Lower leg skin (tissue), 4 donors: ENCODE measurements at places on chromosomes 12 and 14. TPM values are rescaled to one million over a fixed set of nuclear protein-coding genes. Genes with fewer than 3 reads are reported as not detected.
A peak's percentile ranks its signal among the peaks of the same experiment; 100 is the strongest.

Gene ADAMTS20
- total RNA-seq = not detected

Gene TMEM30B
- total RNA-seq = 25.1 TPM

Gene P2RX2
- not detected for total RNA-seq

Gene KLRK1
- total RNA-seq = not detected

Gene TGM1
- 261 TPM for total RNA-seq

Gene CLEC7A
- total RNA-seq = 4.8 TPM

Gene TBX3
- total RNA-seq = 43.8 TPM

Gene RAB35
- 34.7 TPM for total RNA-seq

Gene SMIM41
- total RNA-seq = not detected

Gene MIS18BP1
- total RNA-seq = 25.4 TPM

DNA sequence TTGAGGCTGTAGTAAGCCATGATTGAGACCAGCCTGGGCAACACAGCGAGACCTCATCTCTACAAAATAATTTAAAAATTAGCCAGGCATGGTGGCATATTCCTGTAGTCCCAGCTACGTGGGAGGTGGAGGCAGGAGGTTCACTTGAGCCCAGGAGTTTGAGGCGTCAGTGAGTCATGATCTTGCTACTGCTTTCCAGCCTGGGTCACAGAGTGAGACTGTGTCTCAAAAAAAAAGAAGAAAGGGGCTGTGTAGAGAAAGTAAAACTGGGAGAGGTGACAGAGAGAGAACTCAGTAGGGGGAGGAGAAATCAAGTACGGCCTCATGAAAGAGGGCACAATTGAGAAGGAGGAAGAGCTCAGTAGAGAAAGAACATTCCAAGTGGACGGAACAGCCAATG is 12.4 kb downstream of the TECPR2 start:
- no peak for DNase-seq

DNA sequence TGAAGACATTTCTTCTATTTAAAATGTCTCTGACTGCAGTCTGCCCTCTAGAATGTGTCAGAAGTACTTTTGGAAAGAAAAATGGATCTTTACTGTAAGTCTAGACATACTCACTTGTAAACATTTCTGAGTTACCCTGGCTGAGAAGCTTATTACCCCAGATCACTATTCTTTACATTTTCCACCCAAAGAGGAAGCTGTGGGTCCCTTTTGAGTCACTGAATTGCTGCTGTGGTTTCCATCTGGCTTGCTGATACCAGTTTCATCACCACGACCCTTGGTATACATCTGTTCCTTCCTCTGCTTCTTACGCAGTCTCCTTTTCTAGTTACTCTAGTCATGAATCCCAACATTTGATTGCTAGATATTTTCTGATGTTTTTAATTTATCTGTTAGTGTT is 20.2 kb upstream of the CLEC4D start:
- no peak for DNase-seq

DNA sequence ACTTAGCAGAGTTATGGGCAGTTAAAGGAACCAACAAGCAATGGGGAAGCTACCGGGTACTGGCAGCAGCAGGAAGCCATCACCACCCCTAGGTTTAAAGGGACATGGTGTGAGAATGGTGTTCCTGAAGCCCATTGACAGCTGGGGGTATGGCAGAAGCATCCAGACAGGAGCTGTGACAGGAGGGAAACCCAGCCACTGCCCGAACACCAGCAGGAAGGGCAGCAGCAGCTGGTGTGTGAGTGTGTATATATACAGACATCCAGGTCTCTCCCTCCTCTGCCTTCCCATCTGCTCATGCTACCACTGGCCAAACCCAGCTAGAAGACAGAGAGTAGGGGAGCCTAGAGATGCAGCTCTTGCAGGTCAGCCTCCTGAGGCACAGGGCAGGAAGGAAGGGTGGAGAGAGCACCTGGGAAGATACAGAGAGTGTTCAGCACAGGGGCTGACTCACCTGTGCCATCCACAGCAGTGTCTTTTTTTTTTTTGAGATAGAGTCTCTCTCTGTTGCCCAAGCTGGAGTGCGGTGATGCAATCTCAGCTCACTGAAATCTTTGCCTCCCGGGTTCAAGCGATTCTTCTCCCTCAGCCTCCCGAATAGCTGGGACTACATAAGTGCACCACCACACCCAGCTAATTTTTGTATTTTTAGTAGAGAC is 9.2 kb upstream of the ADCK1 start:
- no peak for DNase-seq

GRCh38 chr12:92041742-92042141 is 103.9 kb downstream of the BTG1 start:
- DNase-seq = no peak

DNA sequence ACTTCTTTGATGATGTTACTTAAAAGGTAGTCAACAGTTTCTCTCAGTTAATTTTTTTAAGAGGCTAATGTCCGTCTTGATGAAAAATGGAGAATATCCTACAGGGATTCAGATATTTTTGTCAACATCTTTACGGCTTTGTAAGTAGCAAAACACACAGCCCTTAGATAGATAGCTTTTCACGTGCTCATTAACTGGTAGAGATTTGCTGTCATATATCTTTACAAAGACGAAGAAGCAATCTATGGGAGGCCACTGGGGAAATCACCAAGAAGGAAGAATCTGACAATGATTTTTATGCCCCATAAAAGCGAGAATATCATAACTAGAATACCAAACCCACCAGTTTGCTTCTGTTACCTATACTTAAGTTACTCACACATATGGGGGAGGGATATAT is 121.2 kb downstream of the SLC2A13 start:
- no peak for DNase-seq

DNA sequence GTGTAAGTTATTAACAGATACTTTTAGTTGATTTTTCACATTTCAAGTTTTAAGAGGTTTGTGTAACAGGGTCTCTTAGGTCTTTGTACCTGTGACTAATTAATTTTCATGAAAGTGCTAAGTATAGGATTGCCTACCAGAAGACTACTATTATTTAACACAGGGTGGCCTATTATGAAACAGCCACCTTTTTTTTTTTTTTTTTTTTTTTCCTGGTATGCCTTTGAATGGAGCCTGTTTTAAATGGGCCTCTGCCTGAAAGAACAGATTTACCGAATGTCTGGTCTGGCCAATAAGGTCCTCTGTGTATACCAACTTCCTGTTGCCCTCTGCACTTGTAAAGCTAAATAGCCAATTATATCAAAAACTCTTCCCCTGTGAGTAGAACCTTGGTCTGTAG is 62.5 kb downstream of the SLC38A6 start:
- DNase-seq = no peak

GRCh38 chr12:19242581-19242980 is 113.0 kb downstream of the PLEKHA5 start:
- no peak for DNase-seq

GRCh38 chr14:85471744-85472143 is 58.2 kb upstream of the FLRT2 start:
- DNase-seq = no peak

DNA sequence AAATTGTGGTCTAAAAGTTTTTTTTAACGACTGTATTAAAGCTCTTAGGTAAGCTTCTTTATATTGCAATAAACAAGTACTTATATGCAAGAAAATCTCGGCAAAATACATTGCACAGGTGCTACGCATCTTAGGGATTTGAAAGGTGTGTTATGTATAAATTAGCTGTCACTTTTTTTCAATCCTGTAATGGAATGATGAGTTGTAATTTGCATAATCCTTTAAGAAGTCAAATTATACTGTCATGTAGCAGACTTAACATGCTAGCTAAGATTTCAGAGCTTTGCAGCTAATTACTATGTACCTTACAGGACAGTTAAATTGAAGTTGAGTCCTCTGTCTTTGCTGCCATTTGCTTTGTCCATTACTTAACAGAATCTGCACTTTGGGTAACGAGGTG is 117.5 kb downstream of the NPAS3 start:
- DNase-seq = no peak

DNA sequence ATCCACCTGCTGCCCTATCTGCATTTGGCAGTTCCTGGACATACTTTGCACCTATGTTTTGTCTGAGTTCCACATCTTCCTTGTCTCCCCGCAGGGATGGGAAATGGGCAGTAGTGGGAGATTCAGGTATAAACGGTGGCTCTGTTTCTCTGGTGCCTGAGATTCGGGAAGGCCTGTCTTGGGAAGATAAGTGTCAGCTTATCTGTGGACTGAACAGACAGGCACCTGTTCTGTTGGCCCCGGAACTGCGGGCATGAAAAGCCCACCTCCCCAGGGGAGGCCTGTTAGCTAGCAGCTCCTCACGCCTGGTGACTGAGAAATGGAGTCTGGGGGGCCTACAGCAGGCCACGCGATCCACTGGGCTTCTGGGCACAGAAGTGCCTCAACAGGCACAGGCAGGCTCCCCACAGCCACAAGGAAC is 5.8 kb downstream of the PHB2 start:
- DNase-seq = no peak

DNA sequence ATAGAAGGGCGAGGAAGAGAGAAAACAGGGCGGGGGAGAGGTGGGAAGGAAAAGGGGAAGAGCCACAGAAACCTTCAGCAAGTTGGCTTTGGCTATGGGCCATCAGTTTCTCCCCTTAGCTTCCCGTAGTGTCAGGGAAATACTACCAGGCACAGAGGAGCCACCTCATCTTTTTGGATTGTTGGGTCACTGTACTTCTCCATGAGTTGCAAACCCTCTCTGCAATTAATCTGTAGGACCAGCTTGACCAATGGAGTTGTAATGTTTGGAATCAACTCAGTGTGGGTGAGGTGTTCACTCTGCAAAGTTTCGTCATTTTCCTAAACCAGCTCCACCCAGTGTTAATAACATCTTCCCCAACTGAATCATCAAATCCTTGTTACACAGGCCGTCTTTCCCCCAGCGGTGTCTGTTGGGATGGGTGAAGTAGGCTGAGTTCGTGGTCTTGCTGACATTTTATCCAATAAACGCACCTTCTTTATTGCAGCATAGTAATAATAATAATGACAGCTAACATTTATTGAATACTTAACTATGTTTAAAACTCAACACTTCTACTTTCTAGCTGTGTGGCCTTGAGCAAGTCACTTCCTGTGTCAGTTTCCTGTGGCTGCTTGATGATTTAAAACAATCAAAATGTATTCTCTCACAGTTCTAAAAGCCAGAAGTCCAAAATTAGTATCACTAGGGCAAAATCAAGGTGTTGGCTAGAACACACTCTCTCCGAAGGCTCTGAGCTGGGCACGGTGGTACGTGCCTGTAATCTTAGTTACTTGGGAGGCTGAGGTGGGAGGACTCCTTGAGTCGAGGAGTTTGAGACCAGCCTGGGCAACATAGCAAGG is 8.1 kb upstream of the GLTP start:
- DNase-seq = peak; percentile 54

DNA sequence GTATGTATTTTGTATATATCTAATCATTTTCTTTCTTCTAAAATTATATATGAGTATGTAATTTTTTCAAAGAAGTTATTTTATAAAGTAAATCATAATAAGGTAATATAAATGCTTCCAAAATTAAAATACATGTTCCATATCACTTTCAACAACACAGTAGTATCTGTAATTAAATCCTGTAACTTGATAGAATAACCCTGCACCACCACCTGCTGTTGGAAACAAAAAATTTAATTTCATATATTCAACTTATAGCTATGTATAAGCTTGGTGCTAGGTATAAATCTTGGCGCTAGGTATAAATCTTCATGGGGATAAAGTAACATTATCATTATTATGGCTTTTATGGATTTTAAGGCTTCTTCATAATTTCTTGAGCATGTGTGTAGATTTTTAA is 149.7 kb upstream of the DCN start:
- DNase-seq = no peak

GRCh38 chr12:14950421-14950820 is 11.0 kb downstream of the ARHGDIB start:
- DNase-seq = no peak

DNA sequence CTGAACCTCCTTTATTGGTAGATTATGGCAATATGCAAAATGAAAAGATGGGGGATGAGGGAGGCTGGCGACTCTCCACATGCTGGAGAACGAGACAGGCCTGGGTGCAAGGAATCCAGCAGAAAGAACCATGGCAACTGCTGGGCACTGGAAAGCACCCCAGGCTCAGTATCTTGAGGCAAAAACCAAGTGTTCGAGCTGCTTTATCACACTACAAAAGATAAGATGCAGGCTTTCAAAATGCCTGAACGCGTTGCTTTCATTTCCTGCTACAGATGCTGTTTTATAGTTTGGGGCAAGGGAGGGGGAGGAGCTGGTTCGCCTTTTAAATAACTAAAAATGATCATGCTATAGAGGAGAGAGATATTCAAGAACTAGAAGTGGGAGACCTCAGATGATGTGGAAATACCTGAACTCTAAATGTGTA is 38.9 kb downstream of the NIN start:
- no peak for DNase-seq

GRCh38 chr12:74537126-74537706 is 419 bp upstream of the ATXN7L3B start:
- no peak for DNase-seq

DNA sequence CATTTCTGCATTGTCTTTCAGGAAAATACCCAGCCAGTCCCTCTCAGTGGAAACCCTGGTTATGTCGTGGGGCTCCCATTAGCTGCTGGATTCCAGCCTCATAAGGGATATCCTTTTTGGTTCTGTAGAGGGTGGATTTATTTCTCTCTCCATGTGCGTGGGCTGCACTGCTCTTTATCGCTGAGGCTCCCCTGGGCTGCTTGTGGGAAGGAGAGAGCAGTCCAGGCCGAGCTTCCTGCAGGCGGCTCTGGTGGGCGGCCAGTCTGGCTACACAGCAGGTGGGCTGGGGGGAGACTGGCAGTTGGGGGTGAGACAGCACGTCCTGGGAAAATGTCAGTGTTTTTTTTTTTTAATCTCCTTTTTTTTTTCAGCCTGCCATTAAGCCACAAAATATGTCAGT is 27.6 kb downstream of the TCTN1 start:
- no peak for DNase-seq

DNA sequence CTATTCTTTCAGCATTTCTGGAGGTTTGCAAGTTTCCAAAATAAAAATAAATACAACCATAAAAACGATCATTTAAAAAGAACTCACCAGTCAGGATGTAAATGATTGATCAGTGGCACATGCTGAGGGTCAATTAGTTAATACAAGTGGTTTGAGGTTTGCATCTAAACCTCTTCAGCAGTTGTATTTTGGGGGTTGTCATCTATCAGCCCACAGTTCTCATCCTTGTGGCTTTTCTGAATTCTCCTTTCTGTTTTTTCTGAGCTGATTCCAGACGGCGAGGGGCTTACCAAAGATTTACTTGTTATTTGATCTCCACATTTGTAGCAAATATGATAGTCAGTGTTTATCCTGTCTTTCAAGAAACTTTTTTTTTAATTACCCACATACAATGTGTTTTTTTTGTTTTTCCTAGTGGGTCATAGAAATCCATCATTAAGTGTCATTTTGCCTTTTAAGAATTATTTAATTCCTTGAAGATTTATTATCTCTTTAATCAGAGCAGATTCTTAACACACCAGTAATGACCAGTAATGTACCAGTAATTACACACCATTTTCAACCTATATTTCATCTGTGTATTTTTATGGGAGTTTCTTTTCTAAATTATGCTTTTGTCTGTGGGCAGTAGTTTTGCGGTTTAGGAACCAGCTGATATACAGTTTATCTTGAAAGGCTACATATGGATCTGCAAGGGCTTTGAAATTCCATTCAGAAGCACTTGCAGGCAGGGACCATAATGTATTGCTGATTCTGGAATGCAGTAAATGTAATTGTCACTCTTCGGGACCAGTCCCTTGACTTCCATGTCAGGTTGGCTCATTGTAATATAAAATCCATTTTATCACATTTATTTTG is 56.3 kb upstream of the DAAM1 start:
- DNase-seq = no peak
